ENCODE measurements at places on chromosomes 5 and 9. TPM values are rescaled to one million over a fixed set of nuclear protein-coding genes. Genes with fewer than 3 reads are reported as not detected.

PDZD2 gene
- total RNA-seq = 21.5 TPM

DNA sequence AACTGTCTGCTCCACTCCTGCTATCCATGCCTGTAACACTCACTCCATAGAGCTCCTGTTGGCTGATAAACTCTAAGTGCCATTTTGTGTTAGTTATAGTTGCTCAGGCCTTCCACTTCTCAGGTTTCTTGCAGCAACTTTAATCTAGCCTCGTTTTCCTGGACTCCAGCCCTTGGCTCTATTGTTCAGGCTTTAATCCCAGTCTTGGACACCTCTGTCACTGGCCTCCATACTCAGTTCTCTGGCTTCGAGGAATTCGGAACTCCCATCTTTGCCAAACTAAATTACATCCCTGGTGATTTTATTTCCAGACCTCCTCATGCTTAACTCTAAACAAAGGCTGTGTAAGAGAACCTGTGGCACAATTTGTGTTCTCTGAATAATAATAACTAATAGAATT lies 39.8 kb downstream of the EMB start:
- no peaks in the 10 kb centered on the region for H3K4me1 ChIP-seq
- no peak overlapping the region for H3K27ac ChIP-seq
- H3K36me3 ChIP-seq = no peaks in the 10 kb centered on the region

OLFM1 gene
- total RNA-seq = 2.0 TPM

DNA sequence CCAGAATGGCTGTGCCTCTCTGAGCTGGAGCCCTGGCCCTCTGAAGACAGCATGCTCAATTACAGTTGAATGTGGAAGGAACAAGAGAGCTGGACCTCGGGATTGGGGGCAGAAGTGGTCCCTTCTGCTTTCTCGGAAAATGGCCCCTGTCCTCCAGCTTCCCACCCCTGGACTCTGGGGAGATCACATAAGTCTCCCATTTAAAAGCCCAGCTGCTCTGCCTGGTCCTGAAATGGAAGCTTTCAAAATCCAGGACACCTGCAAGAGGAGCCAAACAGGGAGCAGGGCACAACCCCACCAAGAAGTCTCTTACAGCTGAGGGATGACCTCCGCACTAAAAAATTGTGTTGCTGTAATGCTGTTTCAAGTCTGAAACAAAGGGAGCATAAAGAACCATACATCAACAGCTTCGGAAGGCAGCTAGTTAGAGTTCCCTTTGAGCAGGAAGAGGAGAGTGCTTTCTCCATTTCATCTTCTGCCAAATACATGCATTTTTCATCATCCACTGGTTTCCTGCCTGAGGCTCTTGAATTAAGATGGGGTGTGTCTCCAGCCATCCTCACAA lies 48.2 kb downstream of the TGFBI start:
- DNase-seq = no peak
- H3K36me3 ChIP-seq = no peaks in the 10 kb centered on the region
- H3K4me3 ChIP-seq = no peak overlapping the region
- H3K4me1 ChIP-seq = peaks cover 10% of the 10 kb centered on the region
- H3K27me3 ChIP-seq = peaks cover 12% of the 10 kb centered on the region
- H3K27ac ChIP-seq = no peak overlapping the region
